ENCODE measurements at places on chromosomes 13 and 19.

GRCh38 chr19:16901491-16902175, 12.8 kb downstream of the F2RL3 start:
- peak; percentile 35 for DNase-seq

DNA sequence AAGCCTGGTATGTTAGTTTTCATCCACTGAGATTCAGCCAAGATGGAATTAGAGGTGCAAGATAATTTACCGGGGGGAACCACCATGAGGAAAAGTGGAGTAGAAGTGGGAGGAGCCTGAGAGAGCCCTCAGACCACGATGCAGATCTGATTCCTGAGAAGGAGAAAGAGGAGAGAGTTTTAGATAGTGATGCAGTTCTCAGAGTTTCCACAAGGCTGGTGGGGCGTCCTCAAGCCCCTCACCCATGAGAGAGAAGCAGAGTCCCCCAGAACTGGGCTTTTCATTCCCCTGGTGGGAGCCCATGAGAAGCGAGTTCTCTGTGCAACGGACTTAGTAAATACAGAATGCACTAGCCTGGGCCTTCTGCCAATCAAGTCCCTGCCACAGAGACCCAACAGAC, 18.1 kb downstream of the CEACAM5 start:
- no peak for DNase-seq

GRCh38 chr19:31039151-31039550, 310.1 kb downstream of the TSHZ3 start:
- DNase-seq, result no peak

- no peak for DNase-seq
These were observed 32.8 kb downstream of the TINCR start for GRCh38 chr19:5534787-5535586.

DNA sequence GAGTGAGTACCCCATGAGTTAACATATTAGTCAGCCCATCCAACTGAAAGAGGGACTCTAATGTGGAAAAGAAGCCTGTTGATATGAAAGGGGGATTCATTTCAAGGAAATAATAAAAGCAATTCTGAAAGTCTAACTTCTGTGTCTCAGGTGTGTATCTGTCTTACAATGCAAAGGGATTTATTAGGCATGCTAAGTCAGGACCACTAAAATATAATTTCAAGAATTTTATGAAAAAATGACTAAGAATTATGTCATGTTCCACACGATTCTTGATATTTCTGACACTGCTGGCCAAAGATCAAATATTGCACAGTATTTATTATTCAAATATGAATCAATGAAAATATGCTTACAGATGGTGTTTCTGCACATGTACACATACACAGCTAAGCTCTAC, 130.8 kb downstream of the KLF12 start:
- no peak for DNase-seq

GRCh38 chr19:18879579-18880373, 16.2 kb downstream of the CERS1 start:
- DNase-seq, result peak; percentile 82

DNA sequence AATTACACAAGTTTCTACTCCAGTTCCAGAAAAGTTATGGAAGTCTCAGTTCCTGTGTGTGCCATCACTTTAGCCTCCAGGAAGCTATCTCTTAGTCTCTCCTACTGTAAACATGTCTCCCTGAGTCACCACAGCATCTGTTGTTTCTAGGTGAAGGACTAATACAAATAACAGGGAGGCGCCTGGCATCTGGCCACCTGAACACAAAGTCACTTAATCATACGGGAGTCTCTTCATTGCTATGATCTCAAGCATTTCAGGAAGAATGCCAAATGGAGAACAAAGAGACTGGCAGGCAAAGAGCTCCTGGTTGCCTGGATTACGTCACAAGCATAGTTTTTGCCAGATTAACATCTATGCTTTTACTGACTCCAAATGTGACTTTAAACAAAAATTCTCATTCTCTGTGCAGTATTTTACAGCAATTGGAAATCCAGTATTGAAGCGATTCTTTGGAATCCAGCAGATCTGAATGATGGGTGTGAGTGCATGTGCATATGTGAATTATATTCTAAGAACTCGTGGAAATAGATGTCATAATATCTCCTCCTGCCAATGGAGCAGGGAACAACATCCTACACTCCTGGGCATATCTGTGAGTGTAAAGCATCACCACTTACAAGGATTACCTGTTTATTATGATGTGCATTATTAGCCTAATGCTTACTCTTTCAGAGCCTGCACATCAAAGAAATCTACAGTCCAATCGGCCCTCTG, 572.8 kb downstream of the PCDH9 start:
- peak; percentile 97 for DNase-seq

DNA sequence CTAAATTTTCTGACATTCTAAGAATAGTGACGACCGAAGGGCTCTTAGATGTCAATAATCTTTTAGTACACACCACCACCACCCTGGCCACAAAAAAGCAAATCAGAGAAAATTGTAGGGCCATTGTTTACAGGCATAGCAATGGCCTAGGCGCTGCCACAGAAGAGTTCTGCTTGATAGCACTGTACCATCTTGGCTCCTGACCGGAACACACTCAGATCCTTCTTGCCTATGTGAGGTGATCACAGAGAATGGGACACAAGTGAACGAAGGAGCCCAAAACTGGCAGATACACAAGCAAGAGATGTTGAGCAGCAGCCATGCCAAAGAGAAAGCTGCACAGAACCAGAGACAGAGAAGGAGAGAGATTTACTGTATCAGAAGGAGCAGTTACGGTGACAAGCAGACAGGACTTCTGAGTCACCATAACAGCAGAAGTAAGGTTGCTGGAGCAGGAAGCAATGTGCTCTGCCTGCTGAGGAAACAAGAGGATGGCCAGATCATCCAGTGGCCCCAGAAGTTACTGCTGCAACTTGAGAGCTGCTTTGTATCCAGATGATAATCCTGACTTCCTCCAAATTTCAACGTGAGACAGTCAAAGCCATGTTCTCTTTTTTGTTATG, 105.2 kb downstream of the SLITRK6 start:
- peak; percentile 22 for DNase-seq

- DNase-seq, result no peak
These were observed 639 bp upstream of the SLAIN1 start for GRCh38 chr13:77696879-77697216.

DNA sequence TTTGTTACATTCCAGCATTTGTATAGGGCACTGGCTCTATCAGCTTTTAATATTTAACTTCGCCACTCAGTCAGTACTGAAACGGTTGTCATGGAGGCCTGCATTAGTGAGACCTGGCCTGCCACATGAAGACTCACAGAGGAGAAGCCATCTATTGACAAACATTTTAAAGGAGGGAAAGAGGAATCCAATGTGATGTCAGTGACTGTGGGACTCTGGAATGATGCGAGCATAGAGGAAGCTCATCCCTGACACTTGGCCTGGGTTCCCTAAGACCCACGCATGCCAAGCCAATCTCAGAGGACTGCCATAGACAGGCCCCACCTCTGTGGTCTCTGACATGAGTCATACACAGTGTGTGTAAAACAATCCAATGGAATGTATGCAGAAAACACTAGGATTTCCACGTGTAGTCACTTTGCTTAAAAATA, 7.9 kb upstream of the DPY19L3 start:
- no peak for DNase-seq

- DNase-seq, result peak; percentile 65
These were observed 615.1 kb downstream of the EFNB2 start for GRCh38 chr13:105920370-105920769.

- no peak for DNase-seq
These were observed 16.5 kb upstream of the SPACA6 start for GRCh38 chr19:51676566-51677083.

- DNase-seq, result no peak
These were observed 671.0 kb downstream of the SLITRK1 start for GRCh38 chr13:83211301-83211700.

GRCh38 chr13:23021906-23022305, 158.9 kb upstream of the SGCG start:
- DNase-seq, result no peak

GRCh38 chr13:41610404-41610803, 153.1 kb downstream of the RGCC start:
- no peak for DNase-seq

- DNase-seq, result no peak
These were observed 113.0 kb upstream of the ZNF507 start for GRCh38 chr19:32232449-32232848.

GRCh38 chr19:17860331-17860992, 752 bp downstream of the RPL18A start:
- DNase-seq, result peak; percentile 61

DNA sequence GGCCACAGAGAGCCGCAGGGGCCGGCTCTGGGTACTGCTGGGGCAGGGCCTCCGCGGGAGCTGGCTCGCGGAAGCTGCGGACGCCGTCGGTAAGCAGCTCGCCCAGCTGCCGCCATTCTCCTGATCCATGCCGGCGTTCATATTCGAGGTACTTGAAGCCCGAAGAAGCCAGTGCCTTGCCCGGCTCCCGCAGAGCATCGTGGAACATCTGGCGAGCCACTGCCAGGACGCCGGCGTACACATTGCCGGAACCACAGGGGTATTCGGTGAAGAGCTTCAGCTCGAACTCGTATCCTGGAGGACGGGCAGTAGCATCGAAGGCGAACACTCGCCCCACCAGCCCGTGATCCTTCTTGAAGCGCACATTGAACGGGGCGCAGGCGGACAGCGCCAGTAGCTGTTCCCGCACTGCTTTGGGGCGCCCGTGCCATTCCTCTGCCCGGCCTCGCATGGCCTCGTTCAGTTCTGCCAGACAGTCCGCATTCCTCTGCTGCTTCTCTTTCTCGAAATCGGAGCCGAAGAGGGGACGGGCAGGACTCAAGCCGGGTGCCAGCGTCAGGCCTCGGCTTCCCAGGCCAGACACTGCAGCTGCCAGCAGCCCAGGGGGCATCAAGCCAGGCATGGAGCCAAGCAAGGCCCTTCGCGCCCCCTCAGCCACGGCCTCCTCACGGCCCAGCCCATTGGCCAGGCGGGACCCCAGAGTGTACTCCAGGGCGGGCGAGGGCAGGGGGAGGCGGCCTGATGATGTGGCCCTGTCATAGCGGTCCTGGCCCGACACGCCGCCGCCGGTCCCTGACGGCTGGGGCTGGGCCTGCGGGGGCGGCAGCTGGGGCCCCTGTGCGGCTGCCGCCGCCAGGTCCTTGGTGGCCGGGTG, 1.0 kb downstream of the IRF2BP1 start:
- peak; percentile 60 for DNase-seq

DNA sequence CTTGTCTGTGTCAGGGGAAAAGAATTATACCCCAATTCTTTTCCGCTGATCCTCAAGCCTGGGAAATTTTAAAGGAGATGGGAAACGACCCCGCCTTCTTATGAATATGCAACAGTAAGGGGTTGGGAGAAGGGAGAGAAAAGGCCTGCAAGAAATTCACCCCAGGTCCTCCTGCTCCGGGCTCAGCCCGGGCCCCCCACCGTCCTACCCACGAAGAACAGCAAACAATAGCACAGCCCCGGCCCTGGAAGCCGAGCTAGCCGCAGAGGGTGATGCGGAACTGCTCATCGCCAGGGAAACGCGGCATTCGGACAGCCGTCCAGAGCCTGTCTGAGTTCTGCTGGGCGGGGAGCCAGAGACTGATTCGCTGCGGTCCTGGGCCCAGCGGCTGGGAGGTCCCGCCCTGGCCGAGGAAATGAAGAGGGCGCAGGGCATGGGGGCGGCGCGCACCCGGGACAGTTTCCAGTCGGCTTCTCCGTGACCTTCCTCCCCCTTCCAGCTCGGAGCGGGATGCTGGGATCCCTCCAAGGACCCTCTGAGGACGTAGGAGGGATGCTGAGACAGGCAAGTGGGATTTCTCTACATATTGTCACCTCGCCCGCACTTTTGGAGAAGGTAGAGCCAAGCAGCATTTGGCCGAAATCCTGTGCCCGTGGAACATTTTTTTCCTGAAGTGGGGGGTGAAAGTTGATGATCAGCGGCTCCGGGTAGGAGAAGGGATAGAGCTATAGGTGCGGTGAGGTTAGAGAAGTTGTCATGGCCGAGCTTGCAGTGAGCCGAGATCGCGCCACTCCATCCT, 82.3 kb upstream of the C1QTNF9B start:
- peak; percentile 49 for DNase-seq

DNA sequence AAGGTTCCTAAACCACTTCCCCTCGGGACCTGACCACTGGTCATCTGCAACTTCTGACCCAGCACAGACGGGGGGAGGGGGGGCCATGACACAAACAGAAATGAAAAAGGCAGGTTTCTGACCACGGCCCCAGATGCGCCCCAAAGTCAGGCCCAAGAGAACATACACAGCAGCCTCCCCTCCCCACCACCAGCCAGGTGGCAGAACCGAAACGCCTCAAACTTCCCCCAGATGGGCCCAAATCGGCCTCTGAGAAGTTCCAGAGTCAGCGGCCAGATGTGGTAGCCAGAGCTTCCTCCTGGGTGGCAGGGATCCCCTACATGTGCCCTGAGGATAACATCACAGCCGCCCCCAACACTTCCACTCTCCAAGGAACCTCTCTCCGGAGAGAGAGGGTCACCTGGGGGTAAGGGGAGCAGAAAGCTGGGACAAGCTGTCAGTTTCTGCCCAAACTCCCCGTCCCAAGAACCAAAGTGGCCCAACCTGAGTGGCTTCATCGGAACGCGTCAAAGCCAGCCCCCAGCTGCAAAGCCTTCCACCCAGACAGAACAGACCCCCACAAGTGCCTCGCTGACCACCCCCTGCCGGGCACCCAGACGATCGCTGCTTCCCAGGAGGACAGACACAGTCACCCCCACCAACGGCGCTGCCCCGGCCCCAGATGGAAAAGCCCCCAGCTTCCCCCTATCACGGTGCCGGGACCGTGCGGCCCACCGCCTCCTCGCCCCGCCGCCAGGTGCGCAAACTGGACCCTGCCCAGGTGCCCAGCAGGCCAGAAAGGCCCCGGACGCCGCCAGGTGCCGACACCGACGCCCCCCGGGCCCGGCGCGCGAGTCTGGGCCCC, 800 bp downstream of the ELL start:
- peak; percentile 54 for DNase-seq

DNA sequence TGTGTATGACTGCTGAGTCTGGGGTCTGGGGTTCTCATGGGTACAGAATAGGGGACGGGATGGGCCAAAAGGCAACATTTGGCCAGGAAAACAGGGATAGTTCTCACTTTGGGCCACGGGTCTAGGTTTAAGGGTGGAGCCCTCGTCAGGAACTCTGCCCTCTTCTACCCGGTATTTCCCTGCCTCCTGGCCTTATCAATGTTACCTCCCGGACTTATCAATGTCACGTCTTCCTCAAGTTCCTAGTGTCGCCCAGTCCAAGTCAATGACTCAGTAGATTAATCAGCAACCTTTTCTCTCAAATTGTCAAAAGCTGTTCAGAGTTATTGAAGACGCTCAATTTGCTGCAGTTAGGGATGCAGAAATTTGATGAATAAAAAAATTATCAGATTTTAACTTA, 234.8 kb downstream of the B3GLCT start:
- no peak for DNase-seq

DNA sequence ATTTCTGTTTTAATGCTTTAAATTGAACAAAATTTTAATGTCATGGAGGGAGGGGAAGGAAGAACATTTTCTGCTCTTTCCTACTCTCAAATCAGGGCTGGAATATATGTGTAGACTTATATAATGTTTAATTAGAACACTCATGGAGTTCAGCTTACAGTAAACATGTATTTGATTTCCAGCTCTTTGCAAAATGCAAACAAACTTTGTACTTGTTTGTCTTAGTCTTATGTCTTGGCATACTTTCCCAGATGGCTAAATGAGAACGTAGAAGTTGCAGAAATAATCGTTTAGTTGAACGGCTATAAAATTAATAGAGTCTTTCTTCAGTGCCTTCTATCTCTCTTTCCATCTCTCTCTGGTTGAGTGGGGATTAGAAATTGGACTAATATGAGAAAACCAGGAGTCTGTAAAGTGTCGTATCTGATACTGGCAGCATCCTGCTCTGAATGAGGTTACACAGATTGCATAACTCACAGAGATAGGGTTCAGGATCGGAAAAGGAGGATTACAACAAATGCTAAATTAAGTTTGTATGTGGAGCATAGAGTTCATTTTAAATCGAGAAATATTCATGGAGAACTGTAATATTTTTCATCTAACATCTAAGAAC, 82.3 kb downstream of the FGF9 start:
- DNase-seq, result no peak

Measured in NCI-H82 (cell line).